GM18507 (cell line): ENCODE measurements at places on chromosomes 2 and 18.
A peak's percentile ranks its signal among the peaks of the same experiment; 100 is the strongest.

GRCh38 chr2:24826773-24827145 is 33.5 kb downstream of the CENPO start:
- DNase-seq = no peak

- no peak for DNase-seq
Measured at GRCh38 chr2:160736148-160737028, 242.8 kb upstream of the RBMS1 start.

- DNase-seq = no peak
Measured at GRCh38 chr2:28080911-28081310, 190.4 kb downstream of the BABAM2 start.

- peak; percentile 55 for DNase-seq
Measured at GRCh38 chr2:74250189-74250631, 51.8 kb downstream of the MTHFD2 start.

DNA sequence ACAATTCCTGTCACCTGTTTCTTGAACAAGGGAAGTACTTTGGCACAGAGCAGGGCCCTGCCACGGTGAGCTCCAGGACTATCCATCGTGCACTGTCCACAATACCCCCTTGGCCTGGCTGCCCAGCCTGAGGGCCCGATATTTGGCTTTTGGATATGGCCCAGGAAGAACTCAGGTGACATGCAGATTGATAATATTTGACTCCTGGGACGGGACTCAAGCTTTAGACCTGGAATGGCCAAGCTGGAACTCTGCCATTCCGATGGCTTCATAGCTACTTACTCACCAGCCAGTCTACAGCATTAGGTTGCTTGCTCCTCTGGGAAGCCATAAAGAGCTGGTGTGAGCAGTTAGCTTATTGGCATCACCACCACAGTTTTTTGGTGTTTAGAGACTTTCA is 26.6 kb downstream of the EML6 start:
- no peak for DNase-seq

GRCh38 chr2:31089645-31090044 is 48.6 kb downstream of the GALNT14 start:
- no peak for DNase-seq

GRCh38 chr18:77360315-77361190 is 110.9 kb downstream of the GALR1 start:
- DNase-seq = no peak

GRCh38 chr18:69032009-69032408 is 234.1 kb downstream of the CCDC102B start:
- no peak for DNase-seq

- DNase-seq = no peak
Measured at GRCh38 chr2:96386470-96386869, 50.9 kb downstream of the NCAPH start.

- DNase-seq = no peak
Measured at GRCh38 chr18:3032721-3033120, 19.8 kb upstream of the LPIN2 start.

- DNase-seq = no peak
Measured at GRCh38 chr2:124623560-124623959, 598.5 kb downstream of the CNTNAP5 start.

DNA sequence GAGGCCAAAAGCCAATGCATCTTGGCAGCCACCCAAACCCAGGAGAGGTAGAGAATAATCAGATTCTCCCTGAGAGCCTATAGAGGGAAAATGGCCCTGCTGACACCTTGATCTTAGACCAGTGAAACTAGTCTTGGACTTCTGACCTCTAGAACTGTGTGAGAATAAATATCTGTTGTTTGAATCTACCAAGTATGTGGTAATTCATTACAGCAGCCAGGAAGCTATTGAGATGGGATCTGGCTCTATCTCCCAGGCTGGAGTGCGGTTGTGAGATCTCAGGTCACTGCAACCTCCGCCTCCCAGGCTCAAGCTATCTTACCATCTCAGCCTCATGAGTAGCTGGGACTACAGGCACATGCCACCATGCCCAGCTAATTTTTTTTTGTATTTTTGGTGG is 567.2 kb downstream of the MBD2 start:
- no peak for DNase-seq

DNA sequence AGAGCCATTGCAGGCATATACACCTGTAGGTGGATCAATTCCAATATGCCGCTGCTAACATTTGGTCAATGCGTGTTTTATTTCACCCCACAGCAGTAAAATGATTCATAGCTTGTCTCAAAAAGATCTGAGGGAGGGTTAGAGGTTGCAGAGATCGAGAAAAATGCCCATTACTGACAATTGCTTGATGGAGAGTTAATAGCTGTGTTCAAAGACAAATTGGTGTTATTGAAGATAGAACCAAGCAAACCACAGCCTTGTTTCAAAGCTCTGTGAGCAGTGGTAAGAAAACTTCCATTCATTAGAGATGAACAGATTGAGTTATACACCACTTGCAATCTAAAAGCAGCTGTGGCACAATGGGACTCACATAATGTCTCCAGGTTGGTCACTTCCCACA is 95.4 kb downstream of the KCNE4 start:
- no peak for DNase-seq

DNA sequence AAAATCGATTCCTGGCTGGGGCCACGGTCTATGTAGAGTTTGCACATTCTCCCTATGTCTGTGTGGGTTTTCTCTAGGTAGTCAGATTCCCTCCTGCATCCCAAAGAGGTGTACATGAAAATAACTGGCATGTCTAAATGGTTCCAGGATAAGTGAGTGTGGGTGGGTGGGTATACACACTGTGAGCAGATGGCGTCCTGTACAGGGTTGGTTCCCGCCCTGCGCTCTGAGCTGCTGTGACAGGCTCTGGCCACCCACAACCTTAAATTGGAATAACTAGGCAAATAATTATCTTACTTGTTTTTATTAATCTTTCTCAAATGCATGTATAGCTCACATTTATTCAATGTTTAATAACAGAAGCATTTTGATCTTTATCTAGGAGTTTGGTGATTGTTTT is 16.3 kb downstream of the THOC1 start:
- DNase-seq = no peak

- DNase-seq = no peak
Measured at GRCh38 chr2:241308267-241308666, 7.2 kb downstream of the HDLBP start.

DNA sequence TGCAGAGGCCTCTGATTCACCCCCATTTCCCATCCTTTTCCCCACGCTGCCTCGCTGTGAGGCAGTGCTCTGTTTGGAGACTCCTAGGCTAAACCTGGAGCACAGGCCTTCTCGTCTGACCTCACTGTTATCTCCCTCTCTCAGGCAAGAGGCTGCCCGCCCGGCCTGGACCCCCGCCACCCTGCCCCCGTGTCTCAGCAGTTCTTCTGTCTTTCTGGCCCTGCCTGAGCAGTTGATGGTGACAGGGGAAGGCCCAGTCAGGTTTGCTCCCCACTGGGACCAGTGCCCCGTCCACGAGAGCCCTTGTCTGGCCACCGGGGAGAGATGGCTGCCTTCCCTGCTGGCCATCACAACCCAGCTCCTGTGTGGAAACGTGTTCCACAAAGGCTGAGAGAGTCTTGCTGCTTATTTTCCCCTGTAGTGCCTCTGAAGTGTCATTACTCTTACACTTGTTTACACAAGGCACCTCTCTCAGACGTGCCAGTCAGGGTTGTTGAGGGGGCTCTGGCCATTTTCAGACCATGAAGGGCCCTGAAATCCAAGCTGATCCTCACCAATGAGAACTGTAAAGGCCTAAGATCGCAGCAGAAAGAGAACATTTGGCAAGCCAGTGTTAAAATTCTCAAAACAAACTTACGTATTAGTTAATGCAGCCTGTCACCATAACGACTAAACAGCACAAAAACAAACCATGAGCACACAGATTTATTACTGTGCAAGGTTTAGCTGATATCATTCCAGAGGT is 210.9 kb downstream of the NDUFA10 start:
- DNase-seq = no peak

GRCh38 chr18:72412927-72413326 is 131.2 kb downstream of the CBLN2 start:
- no peak for DNase-seq

GRCh38 chr2:152359573-152360363 is 24.8 kb downstream of the FMNL2 start:
- no peak for DNase-seq
